Stimulated activated CD8-positive, alpha-beta memory T cell treated with anti-CD3 and anti-CD28 coated beads, Interleukin-4, amount 100 ng/mL, for 24 hours (primary cell): ENCODE measurements at places on chromosomes 4 and X.

DNA sequence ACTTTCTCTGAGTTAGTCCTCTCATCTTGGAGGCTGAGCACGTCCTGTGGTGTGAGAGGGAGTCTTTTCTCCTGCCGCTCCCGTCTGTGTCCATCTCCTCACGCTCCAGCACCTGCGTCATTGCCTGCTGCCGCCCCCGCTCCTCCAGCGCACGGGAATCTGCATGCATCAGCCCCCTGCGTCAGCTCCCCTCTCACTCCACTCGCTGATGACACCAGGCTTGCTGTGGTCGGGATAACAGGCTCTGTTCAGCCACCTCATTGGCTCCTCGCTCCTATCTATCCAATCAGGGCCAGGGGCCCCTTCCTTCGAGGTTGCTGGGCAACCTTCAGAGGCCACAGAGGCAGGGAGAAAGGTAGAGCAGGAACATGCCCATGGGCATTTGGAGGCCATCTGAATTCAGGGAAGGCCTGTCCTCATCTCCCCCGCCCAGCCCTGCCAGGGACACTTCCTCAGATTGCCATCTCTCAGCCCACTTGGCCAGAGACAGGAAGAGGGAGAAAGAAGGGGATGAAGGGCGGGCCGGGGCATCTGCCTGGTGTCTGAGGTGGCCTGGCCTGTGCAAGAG lies 9.3 kb downstream of the ZNF185 start:
- no peak for DNase-seq

DNA sequence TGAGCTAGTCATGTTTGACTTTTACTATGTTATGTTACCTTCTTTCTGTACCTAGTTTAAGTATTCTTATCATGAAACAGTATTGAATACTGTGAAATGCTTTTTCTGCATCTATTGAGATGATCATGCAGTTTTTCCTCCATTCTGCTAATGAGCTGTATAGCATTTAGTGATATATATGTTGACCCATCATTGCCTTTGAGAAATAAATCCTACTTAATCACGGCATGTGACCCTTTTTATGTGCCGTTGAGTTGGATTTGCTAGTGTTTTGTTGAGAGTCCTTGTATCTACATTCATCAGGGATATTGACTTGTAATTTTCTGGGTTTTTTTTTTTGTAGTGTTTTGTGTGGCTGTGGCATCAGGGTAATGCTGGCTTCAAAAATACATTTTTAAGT lies 537.7 kb upstream of the AADAT start:
- DNase-seq, result no peak

GRCh38 chr4:74540193-74540592 lies 95.3 kb downstream of the AREG start:
- no peak for DNase-seq

DNA sequence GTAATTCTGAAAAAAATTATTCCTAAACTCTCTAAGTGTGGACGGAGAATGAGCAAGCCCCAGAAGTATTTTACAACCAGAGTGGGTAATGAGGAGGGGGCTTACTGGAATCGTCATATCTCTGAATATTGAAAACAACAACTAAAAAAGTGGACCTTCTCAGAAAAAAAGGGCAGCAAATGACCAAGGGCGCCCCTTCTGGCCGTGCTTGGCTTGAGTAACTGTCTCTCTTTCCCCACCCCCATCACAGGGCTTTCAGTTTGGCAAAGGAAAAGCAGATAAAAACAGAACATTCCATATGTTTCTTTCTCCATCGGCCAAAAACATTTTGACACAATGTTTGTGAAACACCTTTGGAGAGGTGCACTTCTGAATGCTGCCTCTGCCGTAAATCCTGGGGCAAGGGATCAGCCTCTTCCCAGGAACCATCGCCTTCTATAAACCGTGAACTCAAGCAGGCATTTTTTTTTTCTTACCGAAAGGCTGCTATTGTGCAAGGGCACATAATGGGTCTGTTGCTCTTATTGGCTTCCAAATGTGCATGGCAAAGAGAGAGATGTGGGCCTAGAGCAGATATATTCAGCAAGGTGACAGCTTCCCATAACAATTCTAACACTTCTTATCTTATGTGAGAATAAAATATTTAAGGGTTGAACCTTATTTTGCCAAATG lies 115.4 kb downstream of the PARM1 start:
- no peak for DNase-seq

DNA sequence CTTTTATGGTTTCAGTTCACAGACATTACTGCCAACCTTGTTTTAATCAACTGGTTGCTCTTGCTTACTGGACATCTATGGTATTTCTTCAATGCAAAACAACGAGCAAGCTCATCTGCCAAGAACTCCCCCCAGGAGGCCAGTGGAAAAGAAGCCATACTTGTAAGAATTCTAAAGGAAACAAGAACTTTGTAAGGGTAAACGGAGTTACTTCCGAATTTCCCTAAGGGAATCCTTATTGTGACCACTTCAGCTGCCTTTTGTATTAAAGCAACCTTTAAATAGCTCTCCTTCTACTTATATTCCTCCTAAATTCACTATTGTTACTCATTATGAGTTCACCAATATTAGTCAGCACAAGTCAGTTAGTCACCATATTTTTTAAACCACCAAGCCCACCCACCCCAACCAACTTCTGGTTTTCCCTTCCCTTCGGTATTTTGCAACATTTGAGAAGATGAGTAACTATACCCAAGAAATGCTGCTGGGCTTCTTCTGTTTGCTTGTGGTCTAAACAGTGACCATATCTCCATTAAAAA lies 602.8 kb upstream of the DIPK2B start:
- no peak for DNase-seq

- no peak for DNase-seq
Measured at GRCh38 chr4:171157462-171158082, 655.6 kb upstream of the GALNTL6 start.

GRCh38 chr4:109611045-109611646 lies 51.1 kb downstream of the MCUB start:
- DNase-seq, result no peak

DNA sequence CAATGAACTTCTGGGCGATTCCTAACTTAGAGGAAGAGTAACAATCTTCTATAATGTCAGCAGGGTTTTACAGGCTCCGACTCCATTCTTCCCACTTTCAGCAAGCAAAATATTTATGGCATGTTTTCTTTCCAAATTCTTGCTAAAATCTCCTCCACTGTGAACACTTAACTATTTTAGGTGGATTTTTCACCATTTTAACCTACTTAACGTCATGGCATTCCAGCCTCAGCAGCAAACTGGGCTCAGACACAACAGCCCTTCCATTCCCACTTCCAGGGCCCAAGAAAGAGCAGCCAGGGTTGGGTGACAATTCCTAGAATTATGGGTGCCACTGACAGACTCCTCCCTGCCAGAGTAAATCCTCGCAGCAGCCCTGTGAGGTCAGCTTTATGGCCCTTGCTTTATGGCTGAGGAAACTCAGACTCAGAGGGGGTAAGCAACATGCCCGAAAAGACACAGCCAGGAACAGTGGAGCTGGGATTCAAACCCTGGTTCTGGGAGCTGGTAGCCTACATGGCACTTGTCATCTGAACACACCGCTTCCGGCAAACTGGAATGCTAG lies 112.8 kb upstream of the MAP3K15 start:
- DNase-seq, result no peak

DNA sequence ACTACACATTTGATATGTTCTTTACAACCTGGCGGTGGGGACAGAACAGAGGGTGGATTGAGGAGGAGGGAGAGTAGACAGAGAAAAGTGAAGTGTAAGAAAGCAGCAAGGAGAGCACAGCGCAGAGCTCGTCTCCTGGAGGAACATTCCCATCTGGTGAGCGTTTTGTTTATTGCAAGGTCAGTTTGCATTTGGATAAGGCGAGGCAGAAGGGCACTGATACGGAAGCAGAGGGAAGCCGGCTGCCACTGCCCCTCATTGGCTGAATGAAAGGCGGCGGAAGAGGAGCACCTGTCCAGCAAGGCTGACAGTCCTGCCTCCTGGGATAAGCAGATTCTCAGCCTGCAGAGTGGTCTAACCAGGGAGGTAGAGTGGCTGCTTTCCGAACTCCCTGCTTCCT lies 83.2 kb downstream of the GPR143 start:
- no peak for DNase-seq

DNA sequence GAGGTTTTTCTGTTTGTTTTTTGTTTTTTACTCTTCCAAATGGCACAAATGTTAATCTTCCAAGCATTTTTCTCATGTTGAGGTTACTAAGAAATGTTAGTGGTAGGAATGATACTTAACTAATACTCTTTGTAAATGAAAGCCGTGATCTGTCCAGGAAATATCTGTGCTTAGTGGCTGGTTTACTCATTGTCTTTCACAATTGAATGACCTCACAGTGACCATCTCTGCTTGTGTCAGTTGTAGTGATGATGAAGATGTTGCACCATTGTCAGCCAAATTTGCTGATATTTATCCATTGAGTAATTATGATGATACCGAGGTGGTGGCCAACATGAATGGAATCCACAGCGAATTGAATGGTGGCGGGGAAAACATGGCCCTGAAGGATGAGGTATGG lies 93.5 kb downstream of the TNIP2 start:
- DNase-seq, result no peak

GRCh38 chrX:78327370-78328086 lies at the start of gene CYSLTR1:
Gene CYSLTR1, minus strand, starts transcription at chrX:78327611. Its CDS starts 53,865 bp downstream, at chrX:78273746.
- no peak for DNase-seq

DNA sequence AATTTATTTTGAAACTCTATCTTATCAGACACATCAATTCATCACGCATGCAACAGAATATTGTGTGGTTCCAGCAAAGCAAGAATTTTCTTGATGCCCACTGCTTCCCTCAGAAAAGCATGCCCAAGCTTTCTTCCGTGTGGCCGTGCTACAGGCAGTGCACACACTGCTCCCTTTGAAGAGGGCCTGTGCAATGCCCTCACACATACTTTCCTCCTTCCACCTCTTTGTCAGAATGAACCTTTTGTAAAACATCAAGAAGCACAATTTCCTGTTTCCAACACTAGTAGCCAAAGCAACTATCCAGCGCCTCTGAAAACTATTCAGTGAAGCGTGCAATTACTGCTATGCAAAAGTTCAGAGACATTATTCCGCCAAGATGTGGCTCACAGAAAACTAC lies 201.7 kb downstream of the NLGN4X start:
- no peak for DNase-seq

DNA sequence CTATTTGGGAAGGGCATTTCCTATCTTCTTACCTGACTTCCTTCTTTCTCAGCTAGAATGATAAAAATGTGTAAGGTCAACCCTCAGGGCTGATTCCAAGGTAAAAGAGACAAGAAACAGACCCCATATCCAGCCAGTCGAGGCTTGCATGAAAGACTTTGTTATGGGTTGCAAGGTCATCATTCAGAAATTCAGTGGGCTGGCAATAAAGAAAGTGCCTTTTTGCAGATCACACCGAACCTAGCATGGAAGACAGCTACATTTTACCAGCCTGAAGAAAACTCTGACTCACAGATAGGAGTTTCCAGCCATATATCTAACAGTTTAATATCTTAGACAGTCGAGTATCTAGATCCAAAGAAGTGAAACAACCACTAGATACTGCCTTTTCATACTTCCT lies 87.4 kb downstream of the PDGFC start:
- DNase-seq, result no peak

GRCh38 chrX:48747415-48748016 lies 14.0 kb upstream of the GLOD5 start:
- no peak for DNase-seq

DNA sequence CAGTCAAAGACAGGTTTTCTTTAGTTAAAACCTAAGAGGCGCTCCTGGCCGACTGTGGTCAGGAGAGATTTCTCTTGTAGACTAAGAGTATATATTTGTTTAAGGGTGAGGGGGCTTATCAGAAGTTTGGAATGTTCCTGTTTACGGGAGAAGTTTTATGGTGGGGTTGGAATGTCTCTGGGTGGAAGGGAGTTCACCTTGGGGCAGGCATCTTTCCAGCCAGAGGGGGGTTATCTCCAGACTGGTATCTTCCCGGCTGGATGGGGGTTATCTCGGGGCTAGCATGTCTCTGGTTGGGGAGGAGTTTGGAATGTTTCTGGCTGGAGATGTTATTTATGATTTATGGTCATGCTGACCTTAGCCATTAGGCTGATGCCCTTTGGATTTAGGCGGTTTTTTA lies 116.0 kb downstream of the COX7B2 start:
- no peak for DNase-seq

GRCh38 chrX:107384397-107385105 lies 64.9 kb upstream of the FRMPD3 start:
- DNase-seq, result no peak

- no peak for DNase-seq
Measured at GRCh38 chr4:88481537-88481936, 24.6 kb downstream of the HERC5 start.

GRCh38 chr4:89897867-89898266 lies 3.2 kb downstream of the MMRN1 start:
- no peak for DNase-seq

GRCh38 chr4:140635606-140636005 lies 66.8 kb upstream of the UCP1 start:
- DNase-seq, result no peak

DNA sequence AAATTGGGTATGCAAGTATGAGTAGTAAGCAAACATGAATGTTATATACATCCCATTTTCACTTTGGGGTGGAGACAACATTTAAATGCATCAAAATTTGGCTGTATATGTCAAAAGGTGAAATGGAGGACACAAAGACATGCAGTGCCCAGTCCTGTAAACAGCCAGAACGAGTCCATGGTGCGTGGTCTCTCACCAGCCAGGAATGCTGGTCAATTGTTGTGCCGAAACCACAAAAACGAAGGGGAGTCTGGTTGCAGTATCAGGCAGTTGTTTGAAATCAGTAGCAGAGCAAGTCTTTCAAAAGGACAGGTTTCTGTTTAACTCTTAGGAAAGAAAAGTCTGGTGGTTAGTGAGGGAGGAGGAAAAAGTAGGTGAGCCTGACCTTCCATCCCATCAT lies 22.3 kb upstream of the RNF150 start:
- no peak for DNase-seq

DNA sequence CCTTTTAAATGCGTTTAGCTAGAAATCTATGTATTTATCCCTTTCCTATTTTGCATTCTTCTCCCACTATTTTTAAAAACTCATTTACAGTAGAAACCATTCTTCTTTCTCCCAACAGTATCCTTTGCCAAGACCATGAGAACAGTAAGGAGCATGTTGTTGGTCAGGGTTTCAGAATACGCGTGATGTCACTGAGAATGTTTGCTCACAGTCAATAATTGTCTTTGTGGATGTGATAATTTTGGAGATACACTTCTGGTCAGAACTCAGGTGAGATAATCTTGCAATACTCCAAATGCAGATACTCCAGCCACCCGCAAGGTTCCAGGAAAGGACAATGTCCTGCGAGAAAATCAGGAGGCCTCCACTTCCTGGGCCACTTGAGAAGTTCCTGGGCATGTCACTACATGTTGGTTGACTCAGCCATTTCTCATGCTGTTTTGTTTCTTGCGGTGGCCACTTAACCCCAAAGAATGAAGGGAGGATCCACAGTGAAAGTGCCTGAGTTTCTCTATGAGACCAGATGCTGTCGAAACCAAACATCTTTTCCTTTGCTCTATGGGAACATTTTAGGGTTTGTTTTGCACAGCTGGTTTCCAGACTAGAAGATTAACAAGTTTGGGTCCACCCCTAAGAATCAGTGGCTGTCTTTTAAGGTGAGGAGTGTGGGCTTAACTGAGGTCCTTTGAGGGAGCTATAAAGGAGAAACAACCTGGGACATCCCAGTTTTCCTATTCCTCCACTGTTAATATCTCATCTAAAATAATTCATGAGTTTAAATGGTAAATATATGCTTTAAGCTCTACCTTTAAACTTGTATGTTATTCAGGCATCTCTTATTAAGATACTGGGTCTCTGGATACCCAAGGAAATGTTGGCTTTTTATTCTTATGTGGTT lies 116.0 kb downstream of the SOWAHB start:
- no peak for DNase-seq
